ENCODE measurements at places on chromosomes 7 and 10.

DNA sequence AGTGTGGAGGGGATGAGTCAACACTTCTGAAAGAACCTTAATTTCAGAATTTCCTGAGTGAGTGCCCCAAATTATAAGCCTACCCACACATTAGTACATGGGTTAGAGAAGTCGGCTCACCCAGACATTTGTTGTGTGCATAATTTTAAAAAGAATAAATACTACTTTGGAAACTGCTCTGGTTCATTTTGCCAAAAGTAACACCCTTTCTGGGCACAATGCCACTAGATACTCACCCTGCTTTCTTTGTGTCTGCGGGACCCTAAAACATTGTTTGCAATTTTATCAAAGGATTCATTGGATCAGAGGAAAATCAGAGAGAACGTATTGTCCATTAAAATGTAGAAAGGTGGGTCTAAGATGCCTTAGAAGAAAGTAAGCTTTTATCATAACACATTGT, 245.5 kb upstream of the NRP1 start:
- no peak for DNase-seq

DNA sequence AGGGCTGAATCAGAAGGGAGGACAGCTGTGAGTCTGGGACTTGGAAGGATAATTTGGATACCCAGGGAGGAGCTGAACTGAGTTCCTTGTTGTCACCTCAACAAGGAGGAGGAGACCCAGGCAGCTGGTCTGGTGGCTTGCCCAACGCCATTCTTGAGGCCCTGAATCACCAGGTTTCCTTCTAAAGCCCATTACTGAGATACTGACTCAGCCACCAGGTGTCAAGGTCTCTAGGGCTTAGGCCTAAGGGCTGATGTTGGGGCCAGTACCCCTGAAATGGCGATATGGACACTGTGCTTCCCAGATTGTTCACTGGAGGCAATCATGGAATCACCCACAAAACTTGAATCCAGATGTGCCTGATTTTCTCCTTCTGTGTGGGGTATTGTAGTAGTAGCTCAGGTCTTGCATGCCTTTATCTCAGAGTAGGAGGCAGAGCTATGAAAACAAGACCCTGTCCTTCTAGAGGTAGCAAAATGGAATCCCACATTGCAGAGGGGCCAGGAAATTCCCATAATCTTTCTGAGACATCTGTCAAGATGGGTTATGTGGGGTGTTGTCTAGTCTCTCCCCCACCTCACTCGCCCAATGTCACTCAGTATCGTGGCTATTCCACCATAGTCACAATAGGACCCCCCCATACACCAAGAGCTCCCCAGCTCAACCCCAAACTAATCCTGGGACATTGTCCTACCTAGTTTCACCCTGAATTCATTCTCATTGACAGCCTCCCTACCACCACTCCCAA, 1.8 kb upstream of the ATG9B start:
- no peak for DNase-seq

DNA sequence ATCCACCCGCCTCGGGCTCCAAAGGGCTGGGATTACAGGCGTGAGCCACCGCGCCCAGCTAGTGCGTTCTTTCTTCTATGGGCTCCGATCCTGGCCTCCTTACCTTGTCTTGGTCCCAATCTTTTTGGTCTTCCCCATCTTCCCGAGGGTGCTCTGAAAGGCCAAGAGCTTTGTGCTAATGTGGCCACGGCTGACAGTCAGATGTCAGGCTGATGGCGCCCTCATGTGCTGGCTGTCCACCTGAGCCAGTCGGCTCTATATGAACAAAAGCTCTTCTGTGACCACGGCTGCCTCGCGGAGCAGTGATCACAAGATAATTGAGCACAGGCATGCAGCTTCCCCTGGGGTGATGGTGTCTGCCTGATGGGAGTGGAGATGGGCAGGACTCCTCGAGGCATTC, 11.0 kb upstream of the AHCYL2 start:
- no peak for DNase-seq

- DNase-seq = no peak
Measured at GRCh38 chr7:34087892-34088891, 182.9 kb downstream of the BMPER start.

DNA sequence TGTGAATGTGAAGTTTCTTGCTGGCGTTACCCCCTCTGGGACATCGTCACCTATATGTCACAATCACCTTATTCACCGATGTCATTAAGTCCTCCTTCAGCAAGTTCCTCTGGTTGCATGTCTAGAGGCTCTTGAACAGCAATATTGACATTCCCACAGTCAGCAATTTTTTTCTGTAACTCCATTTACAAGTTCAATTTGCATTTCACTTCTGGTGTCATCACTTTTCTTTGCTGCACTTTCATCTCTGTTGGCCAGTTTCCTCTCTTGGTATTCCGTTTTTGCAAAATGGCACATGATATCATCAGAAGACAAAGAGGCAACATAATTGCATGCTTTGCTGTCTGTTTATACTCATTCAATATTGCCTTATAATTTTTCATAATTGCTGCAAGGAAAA, 69.8 kb downstream of the SRI start:
- no peak for DNase-seq

- DNase-seq = no peak
Measured at GRCh38 chr7:2100278-2101208, 132.2 kb downstream of the MAD1L1 start.
